ENCODE measurements at places on chromosomes 13 and 19.

DNA sequence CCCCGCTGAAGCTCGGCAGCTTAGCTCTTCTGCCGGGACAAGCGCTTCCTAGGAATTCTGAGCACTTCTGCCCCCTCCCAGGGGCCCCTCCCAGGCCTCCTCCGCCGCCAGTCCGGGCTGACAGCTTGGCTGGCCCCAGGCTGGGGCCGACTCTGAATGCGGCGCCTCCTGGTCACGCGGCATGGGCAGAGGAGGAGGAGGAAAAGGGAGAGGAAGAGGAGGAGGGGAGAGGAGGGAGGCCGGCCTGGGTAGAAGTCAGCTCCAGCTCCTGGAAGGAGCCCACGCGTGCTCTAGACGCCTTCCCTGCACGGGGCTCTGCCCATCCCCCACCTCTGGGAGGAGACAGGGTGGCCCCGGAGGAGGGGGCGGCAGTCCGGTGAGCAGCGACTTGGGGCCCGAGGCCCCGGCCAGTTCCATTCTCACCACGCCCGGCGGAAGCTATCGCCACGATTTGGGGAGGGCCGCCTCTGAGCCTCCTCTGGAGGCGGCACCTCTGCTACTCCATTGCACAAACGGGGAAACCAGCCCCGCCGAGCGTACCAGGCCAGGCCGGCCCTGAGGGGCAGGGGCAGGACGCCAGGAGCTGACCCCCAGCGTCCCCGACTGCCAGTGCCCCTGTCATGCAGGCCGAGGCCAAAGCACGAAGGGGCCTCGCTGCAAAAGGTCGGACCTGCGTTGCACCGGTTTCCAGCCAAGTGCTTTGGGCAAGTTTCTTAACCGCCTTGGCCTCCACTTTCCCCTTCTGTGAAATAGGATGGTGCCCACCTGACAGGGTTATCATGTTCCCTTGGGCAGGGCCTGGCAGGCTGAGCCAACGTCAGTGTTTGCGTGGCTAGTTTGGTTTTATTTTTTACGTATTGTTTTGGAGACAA is 31.6 kb downstream of the CCNE1 start:
- H3K4me1 ChIP-seq: peaks cover 2% of the 10 kb centered on the region
- no peak overlapping the region for H3K27ac ChIP-seq
- no peak for DNase-seq

GRCh38 chr13:93235258-93236015 is 8.8 kb downstream of the GPC6 start:
- H3K27me3 ChIP-seq: no peaks in the 10 kb centered on the region
- DNase-seq: peak; percentile 83
- no peaks in the 10 kb centered on the region for H3K36me3 ChIP-seq
- no peaks in the 10 kb centered on the region for H3K4me1 ChIP-seq
- H3K4me3 ChIP-seq: no peak overlapping the region

- peak overlapping the region; percentile 19 for H3K27ac ChIP-seq
- DNase-seq: peak; percentile 99
- H3K4me1 ChIP-seq: peaks cover 21% of the 10 kb centered on the region
These were observed 173.6 kb downstream of the NUFIP1 start for GRCh38 chr13:44815623-44816022.

DNA sequence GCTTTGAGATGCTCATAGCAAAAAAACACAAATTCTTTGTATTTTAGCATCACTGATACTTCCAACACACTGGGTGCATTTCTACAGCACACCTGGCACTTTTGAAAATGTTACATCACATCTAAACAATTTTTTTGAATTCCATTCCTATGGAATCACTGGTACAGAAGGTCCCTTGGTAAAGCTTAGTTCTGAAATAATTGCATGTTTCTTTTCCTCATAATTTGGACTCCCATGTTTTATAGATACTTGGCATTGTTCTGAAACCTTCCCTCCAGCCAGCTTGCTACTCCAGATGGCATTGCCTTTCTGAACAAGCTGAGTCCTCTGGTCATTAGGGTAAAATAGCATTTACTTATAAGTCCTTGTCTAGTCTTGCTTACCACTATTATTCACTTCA is 481.3 kb upstream of the GPC6 start:
- peak; percentile 26 for DNase-seq
- no peak overlapping the region for H3K4me3 ChIP-seq
- no peak overlapping the region for H3K27ac ChIP-seq
- no peaks in the 10 kb centered on the region for H3K27me3 ChIP-seq
- H3K36me3 ChIP-seq: no peaks in the 10 kb centered on the region

DNA sequence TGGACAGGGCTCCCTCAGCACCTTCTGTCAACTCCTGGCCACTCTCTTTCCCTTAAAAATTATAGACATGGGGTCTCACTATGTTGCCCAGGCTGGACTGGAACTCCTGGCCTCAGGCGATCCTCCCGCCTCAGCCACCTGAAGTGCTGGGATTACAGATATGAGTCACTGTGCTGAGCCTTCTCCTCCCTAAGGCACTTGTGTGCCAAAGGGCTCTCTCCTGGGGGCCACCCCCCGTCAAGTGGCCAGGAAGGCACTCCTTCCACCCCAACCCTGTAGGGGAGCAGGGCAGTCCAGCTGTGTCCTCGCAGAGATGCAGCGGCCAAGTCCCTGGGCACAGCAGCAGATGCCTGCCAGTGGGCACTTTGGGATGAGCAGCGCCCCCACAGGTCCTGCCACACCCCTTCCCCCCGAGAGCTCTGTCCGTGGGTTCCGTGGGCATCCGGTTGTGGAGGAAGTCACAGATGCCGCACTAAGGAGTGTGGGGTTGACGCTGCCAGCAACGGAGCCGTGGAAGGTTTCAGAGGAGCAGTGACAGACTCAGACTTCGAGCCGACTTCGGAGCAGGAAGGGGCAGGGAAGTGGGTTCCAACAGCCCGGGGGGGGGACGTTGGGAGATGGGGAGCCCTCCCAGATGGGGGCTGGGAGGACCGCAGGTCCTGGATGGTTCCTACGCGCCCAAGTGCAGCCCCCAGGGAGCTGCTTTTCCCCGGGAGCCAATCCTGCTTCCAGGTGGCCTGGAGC is 3.3 kb upstream of the UQCR11 start:
- peaks cover 24% of the 10 kb centered on the region for H3K36me3 ChIP-seq
- H3K4me3 ChIP-seq: no peak overlapping the region
- no peaks in the 10 kb centered on the region for H3K4me1 ChIP-seq
- no peaks in the 10 kb centered on the region for H3K27me3 ChIP-seq

DNA sequence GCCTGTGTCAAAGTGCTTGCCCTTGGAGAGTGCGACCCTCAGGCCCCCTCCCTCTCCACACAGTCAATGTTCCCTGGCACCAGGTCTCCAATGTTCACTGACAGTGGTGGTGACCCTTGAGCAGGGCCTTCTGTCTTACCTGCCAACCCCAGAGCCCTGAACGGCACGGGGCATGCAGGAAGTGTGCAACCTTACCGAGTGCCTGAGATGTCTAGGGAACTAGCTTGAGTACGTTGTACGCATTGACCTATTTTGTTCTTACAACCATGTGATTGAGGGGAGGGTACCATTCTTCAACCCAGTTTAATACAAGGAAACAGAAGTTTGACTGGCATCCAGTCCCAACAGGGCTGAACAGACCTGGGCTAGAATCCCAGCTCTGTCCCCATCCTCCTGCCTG is 13.2 kb downstream of the MAG start:
- no peak overlapping the region for H3K27ac ChIP-seq
- peaks cover 2% of the 10 kb centered on the region for H3K27me3 ChIP-seq
- H3K4me1 ChIP-seq: no peaks in the 10 kb centered on the region
- DNase-seq: no peak

GRCh38 chr19:41882568-41883462 is at the start of gene ARHGEF1:
Gene ARHGEF1 (plus strand): TSS chr19:41883184. CDS start chr19:41888083, 4,899 bp downstream.
- peak; percentile 33 for DNase-seq
- peak within 1 kb of the TSS; percentile 34 for H3K27ac ChIP-seq
- H3K27me3 ChIP-seq: no peaks in the 10 kb centered on the region

DNA sequence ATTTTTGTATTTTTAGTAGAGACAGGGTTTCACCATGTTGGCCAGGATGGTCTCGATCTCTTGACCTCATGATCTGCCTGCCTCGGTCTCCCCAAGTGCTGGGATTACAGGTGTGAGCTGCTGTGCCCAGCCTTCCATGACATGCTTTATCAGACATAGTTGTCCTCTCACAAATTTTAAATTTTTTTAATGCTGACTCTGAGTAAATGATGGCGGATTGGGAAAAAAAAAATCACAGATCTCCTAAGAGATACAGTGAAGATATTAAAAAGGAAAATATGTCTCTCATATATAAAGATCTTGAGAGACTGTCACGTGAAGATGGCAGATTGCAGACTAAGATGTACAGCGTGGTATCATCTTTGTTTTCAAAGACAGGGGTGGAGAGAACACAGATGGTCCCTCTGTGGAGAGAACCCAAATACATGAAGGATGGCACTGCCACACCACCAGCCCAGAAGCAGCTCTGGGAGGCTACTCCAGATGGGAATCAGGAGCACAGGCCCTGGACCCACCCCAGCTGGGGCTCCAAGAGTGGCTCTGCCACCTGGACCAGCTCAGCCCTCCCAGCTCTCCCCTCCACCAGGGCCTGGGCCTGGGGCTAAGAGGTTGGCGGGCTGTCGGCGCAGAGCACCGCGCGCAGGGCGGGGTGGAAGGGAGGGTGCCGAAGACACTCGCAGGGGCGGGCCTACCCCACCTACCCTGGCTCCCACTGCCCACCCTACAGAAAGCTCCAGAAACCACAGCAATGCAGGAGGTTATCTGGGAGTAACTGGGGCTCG is 20.0 kb upstream of the CCNP start:
- H3K36me3 ChIP-seq: peaks cover 2% of the 10 kb centered on the region
- no peak overlapping the region for H3K4me3 ChIP-seq
- no peak for DNase-seq
- no peaks in the 10 kb centered on the region for H3K4me1 ChIP-seq

DNA sequence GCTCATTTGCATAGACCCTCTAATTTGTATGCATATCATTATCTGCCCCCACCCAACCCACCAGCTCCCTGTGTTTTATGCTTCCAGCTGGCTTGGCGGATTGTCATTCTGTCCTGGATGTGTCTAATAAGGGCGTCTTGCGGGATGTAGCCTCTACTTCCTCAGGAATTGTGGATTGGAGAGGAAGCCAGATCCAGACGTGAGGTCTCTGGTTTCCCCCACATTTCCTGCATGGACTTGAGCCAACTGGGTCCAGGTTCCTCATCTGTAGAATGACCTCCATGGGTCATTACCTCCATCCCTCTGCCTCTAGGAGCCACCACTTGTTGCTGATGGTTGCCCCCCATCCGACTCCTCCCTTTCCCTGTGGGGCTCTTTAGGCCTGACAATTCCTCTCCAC is 7.3 kb downstream of the TNFSF14 start:
- no peaks in the 10 kb centered on the region for H3K4me1 ChIP-seq
- H3K27ac ChIP-seq: no peak overlapping the region
- H3K4me3 ChIP-seq: no peak overlapping the region
- H3K27me3 ChIP-seq: no peaks in the 10 kb centered on the region

DNA sequence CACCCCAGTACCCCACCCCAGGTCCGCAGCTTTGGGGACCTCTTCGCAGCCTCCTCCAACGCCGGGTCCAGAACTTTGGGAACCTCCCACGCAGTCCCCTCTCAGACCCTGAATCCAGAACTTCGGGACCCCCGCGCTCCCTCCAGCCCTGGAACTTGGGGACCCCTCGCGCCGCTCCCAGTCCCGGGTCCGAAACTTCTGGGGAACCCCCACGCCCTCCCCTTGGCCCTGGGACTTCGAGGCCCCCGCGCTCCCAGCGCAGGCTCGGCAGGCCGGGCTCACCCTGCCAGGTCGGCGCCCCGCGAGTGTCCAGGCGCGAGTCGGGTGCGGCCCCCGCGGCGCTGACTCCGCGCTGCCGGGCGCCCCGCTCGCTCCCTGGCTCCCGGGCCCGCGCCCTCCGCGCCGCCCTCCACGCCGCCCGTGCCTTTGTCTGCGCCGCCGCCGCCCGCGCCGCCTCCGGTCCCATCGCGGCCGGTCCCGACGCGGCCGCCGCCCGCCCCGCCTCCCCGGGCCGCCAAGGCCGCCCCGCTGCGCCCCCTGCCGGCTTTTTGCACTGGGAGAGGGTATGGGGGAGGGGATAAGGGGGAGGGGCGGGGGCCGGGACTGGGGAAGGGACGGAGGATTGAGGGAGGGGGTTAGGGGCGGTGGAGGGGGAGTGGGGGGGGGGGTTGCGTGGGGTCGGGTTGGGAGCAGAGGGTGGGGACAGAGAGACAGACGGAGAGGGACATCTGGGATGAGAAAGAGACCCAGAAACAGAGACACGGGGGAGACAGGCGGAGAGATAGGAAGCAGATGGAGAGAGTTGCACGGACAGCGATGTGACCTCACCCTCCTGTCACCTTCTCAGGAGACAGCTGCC is at the start of gene HOMER3:
Gene HOMER3, minus strand, starts transcription at position 449 of the 859 bp plus-strand sequence. CDS start 2,235 bp downstream, outside the sequence.
- H3K27ac ChIP-seq: peak within 1 kb of the TSS; percentile 82
- DNase-seq: peak; percentile 38
- H3K36me3 ChIP-seq: peaks cover 4% of the 10 kb centered on the region
- H3K4me1 ChIP-seq: no peaks in the 10 kb centered on the region

GRCh38 chr13:99436686-99437416 is 64.4 kb upstream of the TM9SF2 start:
- peaks cover 5% of the 10 kb centered on the region for H3K4me1 ChIP-seq
- H3K4me3 ChIP-seq: no peak overlapping the region
- H3K27me3 ChIP-seq: peaks cover 10% of the 10 kb centered on the region
- no peaks in the 10 kb centered on the region for H3K36me3 ChIP-seq

- DNase-seq: no peak
- H3K27ac ChIP-seq: no peak overlapping the region
- H3K27me3 ChIP-seq: no peaks in the 10 kb centered on the region
- H3K36me3 ChIP-seq: no peaks in the 10 kb centered on the region
These were observed 1514.7 kb upstream of the MIR17HG start for GRCh38 chr13:89832827-89833226.

DNA sequence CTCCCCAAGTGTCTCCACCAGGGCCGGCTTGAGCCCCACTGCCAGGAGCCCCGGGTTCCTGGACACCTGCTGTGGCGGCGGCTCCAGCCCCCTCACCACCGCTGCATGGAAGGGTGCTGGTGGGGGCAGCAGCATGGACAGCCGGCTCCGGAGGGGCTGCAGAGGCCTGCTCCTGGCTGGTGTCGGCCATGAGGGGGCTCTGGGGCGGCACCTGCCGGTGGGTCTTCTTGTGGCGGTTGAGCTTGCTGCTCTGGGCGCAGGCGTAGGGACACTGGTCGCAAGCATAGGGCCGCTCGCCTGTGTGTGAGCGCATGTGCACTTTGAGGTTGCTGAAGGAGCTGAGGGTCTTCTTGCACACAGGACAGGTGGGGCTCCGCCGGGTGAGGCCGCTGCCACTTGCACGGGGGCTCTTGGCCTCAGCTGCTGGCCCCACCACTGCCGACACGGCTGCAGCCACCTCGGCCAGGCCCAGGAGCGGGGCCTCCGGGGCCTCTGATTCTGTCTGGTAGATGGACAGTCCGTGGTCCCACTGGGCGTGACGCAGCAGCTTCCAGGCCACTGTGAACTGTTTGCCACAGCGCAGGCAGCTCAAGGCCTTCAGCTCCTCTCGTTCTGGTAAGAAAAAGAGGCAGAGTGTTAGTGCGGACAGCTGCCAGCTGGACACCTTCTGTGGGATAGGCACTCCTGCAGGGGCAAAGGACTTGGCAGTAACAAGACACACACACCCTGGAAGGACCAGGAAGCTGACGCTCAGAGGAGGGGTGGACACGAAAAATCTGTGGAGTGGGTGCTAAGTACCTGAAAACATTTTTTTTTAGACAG is 4.1 kb downstream of the ZNF296 start:
- no peak overlapping the region for H3K4me3 ChIP-seq
- no peaks in the 10 kb centered on the region for H3K4me1 ChIP-seq
- no peak for DNase-seq
- H3K27me3 ChIP-seq: no peaks in the 10 kb centered on the region
- no peak overlapping the region for H3K27ac ChIP-seq
